ENCODE measurements at places on chromosomes 12 and 14. TPM values are rescaled to one million over a fixed set of nuclear protein-coding genes. Genes with fewer than 3 reads are reported as not detected.

TBX5 gene
- total RNA-seq, result not detected

DNA sequence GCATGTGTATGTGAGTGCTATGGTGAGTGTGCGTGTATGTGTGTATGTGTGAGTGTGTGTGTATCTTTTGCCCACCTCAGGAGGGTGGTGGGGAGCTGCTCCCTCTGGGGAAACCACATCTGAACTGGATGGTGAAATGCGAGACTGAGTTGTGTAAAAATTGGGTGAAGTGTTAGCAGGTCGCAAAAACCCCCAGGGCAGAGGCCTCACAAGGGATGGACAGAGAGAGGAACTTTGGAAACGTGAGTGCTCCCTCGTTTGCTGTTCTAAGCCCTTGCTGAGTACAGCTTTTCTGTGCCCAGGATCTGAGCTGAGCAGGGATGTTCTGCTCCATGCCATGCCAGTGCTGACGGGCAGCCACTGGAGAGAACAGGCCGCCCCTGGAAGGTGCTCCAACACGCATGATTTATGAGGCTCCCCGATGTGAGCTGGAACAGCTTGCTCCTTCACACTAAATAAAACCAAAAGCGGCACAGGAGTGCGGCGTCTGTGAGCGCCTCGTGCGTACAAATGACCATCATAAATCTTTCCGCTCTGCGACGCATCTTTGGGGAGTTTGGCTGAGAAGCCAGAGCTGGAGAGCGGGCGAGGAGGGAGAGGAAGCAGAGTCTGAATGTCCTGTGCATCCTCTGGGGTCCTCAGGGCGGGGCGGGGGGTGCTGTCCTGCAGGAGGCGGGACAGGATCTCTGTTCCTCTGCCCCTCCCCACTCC is 14.1 kb upstream of the GALNT9 start:
- no peak overlapping the region for H3K4me3 ChIP-seq
- H3K27ac ChIP-seq, result no peak overlapping the region
- no peaks in the 10 kb centered on the region for H3K36me3 ChIP-seq

GRCh38 chr12:120534703-120535655 is 823 bp downstream of the RNF10 start:
- no peaks in the 10 kb centered on the region for H3K27me3 ChIP-seq
- H3K4me1 ChIP-seq, result peaks cover 54% of the 10 kb centered on the region

- no peak for DNase-seq
- H3K36me3 ChIP-seq, result peaks cover 9% of the 10 kb centered on the region
- H3K4me1 ChIP-seq, result peaks cover 15% of the 10 kb centered on the region
- no peak overlapping the region for H3K27ac ChIP-seq
Measured at GRCh38 chr14:72664651-72665050, 229.2 kb downstream of the DPF3 start.

GRCh38 chr14:69244946-69245345 is 15.0 kb upstream of the GALNT16 start:
- no peak overlapping the region for H3K4me3 ChIP-seq
- H3K36me3 ChIP-seq, result no peaks in the 10 kb centered on the region
- H3K27me3 ChIP-seq, result peaks cover 2% of the 10 kb centered on the region
- peaks cover 2% of the 10 kb centered on the region for H3K4me1 ChIP-seq
- DNase-seq, result no peak

NXPH4 gene
- 0.68 TPM for total RNA-seq

NUAK1 gene
- not detected for total RNA-seq

- H3K4me1 ChIP-seq, result peaks cover 7% of the 10 kb centered on the region
- H3K4me3 ChIP-seq, result no peak overlapping the region
- H3K36me3 ChIP-seq, result peaks cover 27% of the 10 kb centered on the region
- H3K27me3 ChIP-seq, result peaks cover 18% of the 10 kb centered on the region
Measured at GRCh38 chr12:122208073-122208820, 4.7 kb downstream of the B3GNT4 start.

GRCh38 chr14:92993302-92993701 is 70.4 kb downstream of the CHGA start:
- no peak overlapping the region for H3K27ac ChIP-seq
- DNase-seq, result no peak
- no peaks in the 10 kb centered on the region for H3K27me3 ChIP-seq
- H3K36me3 ChIP-seq, result peaks cover 5% of the 10 kb centered on the region

GRCh38 chr14:66709291-66709690 is 201.3 kb downstream of the GPHN start:
- H3K4me1 ChIP-seq, result peaks cover 2% of the 10 kb centered on the region
- no peak for DNase-seq
- no peaks in the 10 kb centered on the region for H3K27me3 ChIP-seq
- H3K27ac ChIP-seq, result no peak overlapping the region

DNA sequence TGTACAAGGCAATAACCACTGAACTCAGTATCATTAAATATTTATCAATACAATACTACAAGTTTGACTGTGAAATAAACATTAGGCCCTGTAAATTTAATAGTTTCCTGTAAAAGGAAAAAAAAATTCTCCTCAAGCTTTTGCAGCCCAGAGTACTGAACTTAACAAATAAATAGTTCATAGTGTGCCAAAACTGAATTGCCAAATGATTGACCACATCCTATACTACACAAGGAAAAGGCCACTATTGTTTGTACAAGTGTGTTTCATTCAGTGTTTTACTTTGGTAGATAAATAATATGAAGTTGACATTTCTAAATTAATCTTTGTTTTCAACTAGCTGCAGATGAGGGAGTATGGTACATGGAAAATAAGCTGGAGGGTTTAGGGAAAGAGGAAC is 379.6 kb downstream of the FLRT2 start:
- no peaks in the 10 kb centered on the region for H3K36me3 ChIP-seq
- no peak overlapping the region for H3K27ac ChIP-seq
- no peaks in the 10 kb centered on the region for H3K27me3 ChIP-seq
- DNase-seq, result no peak
- H3K4me3 ChIP-seq, result no peak overlapping the region
- H3K4me1 ChIP-seq, result no peaks in the 10 kb centered on the region

DNA sequence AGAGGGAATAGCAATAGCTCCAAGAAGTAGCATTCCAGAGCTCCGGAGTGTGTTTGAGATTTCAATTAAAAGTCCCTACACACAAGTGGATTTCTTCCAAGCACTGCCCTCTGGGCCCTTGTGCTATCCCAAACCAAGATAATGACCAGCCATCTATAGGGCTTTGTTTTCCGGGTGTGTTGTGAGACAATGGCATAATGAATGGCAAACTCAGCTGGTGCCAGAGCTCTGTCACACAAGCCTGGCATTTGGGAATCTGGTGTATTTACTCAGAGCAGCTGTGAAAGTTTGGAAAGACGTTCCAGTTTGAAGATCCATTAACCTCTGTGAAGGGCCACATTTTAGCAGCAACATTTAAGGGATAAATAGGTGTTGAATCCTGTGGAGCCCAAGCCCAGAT is 61.2 kb upstream of the TMTC2 start:
- H3K36me3 ChIP-seq, result no peaks in the 10 kb centered on the region
- H3K27me3 ChIP-seq, result no peaks in the 10 kb centered on the region
- no peak for DNase-seq
- H3K27ac ChIP-seq, result no peak overlapping the region
- no peaks in the 10 kb centered on the region for H3K4me1 ChIP-seq

DNA sequence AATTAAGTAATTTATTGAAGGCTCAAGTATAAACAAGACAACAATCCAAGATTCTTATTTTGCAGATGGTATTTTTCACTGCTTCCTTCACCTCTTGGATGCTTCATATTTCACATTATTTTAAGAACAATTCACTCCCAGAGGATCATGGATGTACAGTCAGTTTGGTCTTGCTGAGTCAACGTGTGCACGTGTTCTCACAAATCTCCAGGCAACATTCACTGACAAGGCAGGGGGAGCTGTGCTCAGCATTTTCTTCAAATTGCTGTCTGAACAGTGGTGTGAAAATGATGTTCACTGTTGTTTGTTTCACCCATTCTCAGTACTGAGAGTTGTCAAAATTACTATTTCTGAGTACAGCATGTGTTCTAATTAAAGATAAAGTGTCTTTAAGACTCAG is 118.3 kb upstream of the SLC38A4 start:
- H3K27me3 ChIP-seq, result no peaks in the 10 kb centered on the region
- H3K4me1 ChIP-seq, result peaks cover 5% of the 10 kb centered on the region
- no peak overlapping the region for H3K4me3 ChIP-seq
- no peaks in the 10 kb centered on the region for H3K36me3 ChIP-seq
- DNase-seq, result no peak
- H3K27ac ChIP-seq, result no peak overlapping the region

GRCh38 chr12:53550595-53550994 is 43.3 kb upstream of the NPFF start:
- H3K4me3 ChIP-seq, result no peak overlapping the region
- no peaks in the 10 kb centered on the region for H3K27me3 ChIP-seq
- no peak overlapping the region for H3K27ac ChIP-seq
- peaks cover 15% of the 10 kb centered on the region for H3K36me3 ChIP-seq

DNA sequence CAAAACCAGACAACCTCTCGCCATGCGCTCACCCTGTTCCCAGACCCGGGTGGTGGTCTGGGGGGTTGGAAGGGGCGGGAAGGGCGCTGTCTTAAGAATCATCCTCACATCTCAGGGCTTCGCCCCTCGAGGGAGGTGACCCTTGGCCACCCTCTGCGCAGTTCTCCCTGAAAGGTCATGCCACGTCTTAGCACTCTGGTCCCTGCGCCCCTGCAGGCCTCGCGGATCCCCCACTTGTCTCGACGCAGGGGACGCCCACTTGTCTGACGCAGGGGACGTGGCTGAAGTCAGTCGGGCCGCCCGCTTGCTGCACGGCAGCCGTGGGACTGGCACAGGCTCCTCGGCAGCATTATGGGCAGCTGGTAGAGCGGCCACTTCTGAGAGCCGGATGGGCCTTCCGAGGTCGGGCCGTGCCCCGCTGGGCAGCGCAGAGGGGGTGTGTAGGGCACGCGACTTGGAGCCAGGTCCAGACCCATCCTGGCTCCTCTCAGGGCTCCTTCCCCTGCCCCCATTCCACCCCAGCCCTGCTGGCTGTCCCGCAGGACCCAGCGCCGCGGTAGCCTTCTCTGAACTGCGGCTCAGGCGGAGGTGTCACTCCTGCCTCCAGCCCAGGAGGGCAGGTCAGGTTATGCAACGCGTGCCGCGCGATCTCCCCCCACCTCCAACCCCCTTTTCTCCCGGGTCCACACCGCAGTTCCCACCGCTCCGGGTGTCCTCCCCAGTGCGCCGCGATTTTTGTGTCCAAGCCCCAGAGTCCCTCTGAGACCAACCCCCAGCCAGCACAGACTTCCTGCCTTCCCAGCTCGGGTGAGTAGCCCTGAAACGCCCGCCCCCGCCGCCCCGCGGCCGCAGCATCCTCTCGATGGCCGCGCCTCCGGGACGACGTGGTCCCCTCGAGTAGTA is 40.9 kb upstream of the CAPRIN2 start:
- peaks cover 44% of the 10 kb centered on the region for H3K27me3 ChIP-seq
- peaks cover 23% of the 10 kb centered on the region for H3K4me1 ChIP-seq
- peak; percentile 87 for DNase-seq
- H3K36me3 ChIP-seq, result no peaks in the 10 kb centered on the region

- peak overlapping the region; percentile 71 for H3K4me3 ChIP-seq
- H3K27me3 ChIP-seq, result no peaks in the 10 kb centered on the region
- H3K27ac ChIP-seq, result peak overlapping the region; percentile 75
- H3K36me3 ChIP-seq, result peaks cover 18% of the 10 kb centered on the region
- no peak for DNase-seq
- H3K4me1 ChIP-seq, result peaks cover 50% of the 10 kb centered on the region
Measured at GRCh38 chr12:57755454-57756372, 810 bp downstream of the MARCHF9 start.

Data from activated CD8-positive, alpha-beta memory T cell treated with anti-CD3 and anti-CD28 coated beads, Interleukin-2, amount 10 ng/mL, durations not matched to agents 7 days and 5 days (primary cell).